SJCRH30 (cell line): ENCODE measurements at places on chromosomes 4 and X. TPM values are rescaled to one million over a fixed set of nuclear protein-coding genes. Genes with fewer than 3 reads are reported as not detected.
A peak's percentile ranks its signal among the peaks of the same experiment; 100 is the strongest.

Gene GPR143
- total RNA-seq, result not detected in 2 replicates

- H3K27me3 ChIP-seq, result no peaks in the 10 kb centered on the region
- H3K36me3 ChIP-seq, result no peaks in the 10 kb centered on the region
- H3K4me3 ChIP-seq, result no peak overlapping the region
- no peak overlapping the region for H3K27ac ChIP-seq
- H3K4me1 ChIP-seq, result no peaks in the 10 kb centered on the region
Measured at GRCh38 chr4:72340803-72341431, 228.1 kb downstream of the ADAMTS3 start.

DNA sequence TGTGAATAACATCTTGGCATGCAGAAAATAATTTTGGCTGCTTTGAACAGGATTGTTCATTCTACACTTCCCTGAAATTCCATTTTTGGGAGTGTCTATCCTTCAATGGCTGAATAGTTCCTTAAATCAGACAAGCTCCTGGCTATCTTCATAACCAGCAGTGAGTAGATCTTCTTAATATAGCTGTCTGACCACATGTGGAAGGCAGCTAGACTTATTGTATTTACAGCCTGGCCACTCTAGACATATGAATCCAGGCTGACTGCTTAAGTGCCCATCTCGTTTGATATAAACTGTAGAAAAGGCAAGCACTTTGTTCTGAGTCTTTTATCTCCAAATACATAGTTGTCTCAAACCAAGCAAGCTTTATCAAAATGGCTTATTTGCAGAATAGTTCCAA lies 40.0 kb downstream of the PWWP3B start:
- H3K4me3 ChIP-seq, result no peak overlapping the region
- H3K27me3 ChIP-seq, result no peaks in the 10 kb centered on the region
- no peaks in the 10 kb centered on the region for H3K36me3 ChIP-seq
- DNase-seq, result no peak
- H3K27ac ChIP-seq, result no peak overlapping the region

DNA sequence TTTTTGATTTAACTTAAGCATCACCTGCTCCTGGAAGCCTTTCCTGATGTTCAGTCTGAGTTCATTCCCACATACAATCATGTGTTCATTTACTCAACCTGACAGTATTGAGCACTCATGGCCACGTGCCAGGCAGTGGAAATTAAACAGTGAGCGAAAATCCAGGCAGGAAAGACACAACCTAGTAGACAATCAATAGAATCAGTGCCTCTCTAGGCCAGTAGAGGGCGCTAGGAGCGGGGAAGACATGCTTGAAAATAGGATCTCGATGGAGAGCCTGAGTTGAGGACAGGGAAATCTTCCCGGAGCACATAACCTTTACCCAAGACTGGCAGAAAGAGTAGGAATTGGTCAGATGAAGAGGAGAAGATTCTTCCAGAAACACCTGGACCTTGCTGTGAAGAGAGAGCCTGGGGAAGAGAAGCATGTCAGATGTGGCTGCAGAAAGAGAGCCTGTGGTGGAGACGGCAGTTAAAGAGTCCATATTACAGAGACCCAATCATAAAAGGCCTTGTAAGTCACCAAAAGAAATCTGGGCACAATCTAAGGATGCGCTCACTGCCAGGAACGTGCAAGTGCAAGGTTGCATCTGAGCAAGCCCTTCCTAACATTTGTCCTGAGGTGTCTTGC lies 103.5 kb downstream of the LDB2 start:
- no peaks in the 10 kb centered on the region for H3K4me1 ChIP-seq
- peak; percentile 70 for DNase-seq
- H3K27me3 ChIP-seq, result 0 out of 2 replicates have a peak, but pooled peaks cover 2% of the 10 kb centered on the region
- no peaks in the 10 kb centered on the region for H3K36me3 ChIP-seq

GRCh38 chr4:114563536-114564315 lies 34.9 kb upstream of the UGT8 start:
- H3K36me3 ChIP-seq, result no peaks in the 10 kb centered on the region
- peaks cover 6% of the 10 kb centered on the region; the same call in 1 of the 2 replicates for H3K4me1 ChIP-seq
- H3K27ac ChIP-seq, result no peak overlapping the region
- no peak overlapping the region for H3K4me3 ChIP-seq
- peak; percentile 8 for DNase-seq
